CD4-positive, alpha-beta T cell treated with Interleukin-4 for 1 hour (primary cell): ENCODE measurements at places on chromosomes 3 and 15.

DNA sequence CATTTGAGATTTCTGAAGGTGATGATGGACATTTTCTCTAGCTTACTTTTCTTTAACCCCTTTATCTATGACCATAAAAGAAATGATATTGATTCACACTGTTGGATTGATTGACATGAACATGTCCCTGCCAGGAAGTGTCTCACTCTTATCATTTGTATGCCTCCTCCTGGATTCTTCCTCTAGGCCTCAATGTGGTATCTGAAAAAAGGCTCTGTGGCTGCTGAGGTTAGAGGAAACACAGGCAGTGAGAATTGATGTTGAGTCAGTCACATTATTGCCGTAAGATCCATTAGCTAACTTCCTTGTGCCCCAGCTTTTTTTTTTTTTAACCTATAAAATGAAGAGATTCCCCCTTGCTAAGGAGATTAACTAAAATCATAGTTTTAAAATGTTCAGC, 8.0 kb upstream of the THRB start:
- DNase-seq, result no peak

DNA sequence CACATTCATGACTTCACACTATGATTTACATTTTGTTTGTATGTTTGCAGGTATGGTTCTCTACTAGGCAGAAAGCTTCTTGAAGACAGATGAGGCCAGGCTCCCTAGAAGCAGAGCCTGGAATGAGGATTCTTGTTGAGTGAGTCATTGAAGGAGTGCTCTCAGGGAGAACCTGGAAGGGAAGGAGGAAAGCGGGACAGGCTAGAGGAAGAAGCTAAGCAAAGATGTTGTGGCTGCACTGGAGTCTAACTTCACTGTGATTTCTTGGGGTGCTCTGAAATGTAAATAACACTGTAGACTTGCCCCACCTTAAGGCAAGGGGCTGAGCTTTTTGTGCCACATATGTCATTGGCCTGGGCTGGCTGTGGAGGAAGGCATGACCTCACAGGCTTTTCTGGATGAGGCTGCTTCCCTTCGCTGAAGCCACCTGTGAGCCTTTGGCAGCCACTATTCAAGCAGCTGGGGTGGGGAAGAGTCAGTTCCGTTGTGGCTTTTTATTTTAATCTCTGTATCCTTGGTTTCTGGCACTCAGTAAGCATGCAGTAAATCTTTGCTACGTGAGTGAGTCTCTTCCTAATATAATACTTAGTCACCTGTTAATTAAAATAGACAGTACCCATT, 307.3 kb downstream of the SV2B start:
- peak; percentile 46 for DNase-seq

DNA sequence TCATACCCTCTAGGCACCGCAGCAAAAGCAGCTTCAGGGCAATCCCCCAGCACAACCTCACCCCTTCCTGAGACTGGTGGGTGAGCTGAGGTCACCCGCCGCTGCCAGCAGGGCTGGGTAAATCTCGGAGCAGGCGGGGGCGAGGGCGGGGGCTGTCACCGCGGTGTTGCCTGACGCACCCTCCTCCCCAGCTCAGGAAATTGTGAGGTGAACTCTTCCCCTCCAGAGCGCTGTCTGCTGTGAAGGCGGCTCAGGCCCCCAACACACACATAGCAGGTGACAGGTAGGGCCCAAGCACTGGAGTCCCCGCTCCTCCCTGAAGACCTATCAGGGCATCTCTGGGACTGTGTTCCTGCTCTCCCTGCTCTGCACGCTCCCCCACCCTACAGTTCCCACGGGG, 30.2 kb upstream of the FURIN start:
- peak; percentile 87 for DNase-seq

DNA sequence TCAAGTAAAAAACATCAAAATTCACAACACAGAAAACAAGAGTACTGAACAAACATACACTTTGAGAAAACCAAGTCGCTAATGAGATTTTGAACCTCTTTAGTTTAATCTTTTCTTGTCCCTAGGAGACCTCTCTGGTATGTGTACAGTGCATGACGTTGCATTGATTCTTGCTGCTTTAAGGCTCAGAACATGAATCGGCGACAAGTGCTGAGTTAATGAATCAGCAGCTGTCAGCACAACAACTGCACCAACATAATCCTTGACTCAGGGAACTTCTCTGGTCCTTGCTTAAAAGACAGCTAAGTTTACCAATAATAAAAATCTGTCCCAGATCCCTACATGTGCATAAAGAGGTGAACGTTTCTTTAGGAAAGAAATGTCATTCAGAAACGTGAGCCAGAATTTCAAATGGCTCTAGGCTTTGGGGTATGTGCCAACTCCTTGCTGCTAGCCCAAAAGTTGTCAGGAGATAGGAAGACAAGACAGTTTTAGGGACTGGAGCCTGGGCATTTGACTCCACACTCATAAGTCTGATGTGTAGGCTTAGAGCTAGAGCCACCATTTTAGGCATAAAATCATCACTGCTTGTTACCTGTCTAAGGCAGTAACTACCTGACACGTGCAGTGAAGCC, 86.9 kb downstream of the IL5RA start:
- no peak for DNase-seq

DNA sequence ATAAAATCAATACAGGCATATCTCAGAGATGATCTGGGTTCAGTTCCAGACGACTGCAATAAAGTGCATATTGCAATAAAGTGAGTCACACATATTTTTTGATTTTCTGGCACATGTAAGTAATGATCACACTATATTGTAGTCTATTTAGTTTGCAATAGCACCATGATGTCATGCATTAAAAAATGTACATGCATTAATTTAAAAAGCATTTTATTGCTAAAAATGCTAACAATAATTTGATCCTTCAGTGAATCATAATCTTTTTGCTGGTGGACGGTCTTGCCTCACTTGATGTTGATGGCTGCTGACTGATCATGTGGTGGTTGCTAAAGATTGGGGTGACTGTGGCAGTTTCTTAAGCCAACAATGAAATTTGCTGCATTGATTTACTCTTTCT, 511.1 kb downstream of the OTOL1 start:
- no peak for DNase-seq
